ENCODE measurements at places on chromosomes 5 and 9. TPM values are rescaled to one million over a fixed set of nuclear protein-coding genes. Genes with fewer than 3 reads are reported as not detected.

DNA sequence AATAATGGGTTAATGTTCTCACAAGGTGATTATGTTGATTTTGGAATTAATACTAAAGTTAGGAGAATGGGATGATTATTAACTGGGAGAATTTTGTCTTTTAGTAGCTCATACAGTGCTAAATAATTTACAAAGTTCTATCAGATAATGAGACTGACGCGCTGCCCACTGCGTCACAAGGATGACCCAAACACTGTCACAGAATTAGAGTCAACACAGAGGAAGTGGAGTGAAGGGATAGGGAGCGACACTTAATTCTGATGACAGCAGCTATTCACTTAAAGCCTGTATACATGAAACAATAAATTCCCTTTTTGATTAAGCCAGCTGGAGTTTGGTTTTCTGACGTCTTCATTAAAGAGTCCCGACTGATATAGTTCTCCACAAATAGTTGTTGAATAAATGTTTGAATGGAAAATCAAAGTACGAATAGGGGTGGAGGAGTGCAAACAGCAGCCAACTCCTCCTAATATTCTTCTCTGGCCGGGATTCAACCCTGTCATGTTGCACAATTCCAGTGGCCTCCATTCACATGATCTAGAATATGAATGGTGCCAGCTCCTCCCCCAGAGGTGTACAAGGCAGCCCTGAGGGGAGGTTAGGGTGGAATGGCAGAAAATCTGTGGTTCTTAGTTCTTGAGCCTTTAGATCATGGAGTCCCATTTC, 140.3 kb downstream of the PCSK1 start:
- DNase-seq, result no peak

GRCh38 chr9:129735546-129735945, 17.3 kb downstream of the PTGES start:
- DNase-seq, result no peak

Gene CAMK4
- 0.75 TPM for total RNA-seq

Gene SLC46A2
- not detected for total RNA-seq

Gene STK32A
- total RNA-seq, result 2.9 TPM

Gene LHX6
- total RNA-seq, result 0.07 TPM
